T-helper 2 cell treated with Interferon-gamma antibody and Interleukin-4, amounts not matched to agents 5 μg/mL and 100 μg/mL, for 36 hours (primary cell): ENCODE measurements at places on chromosomes 6 and 20.
A peak's percentile ranks its signal among the peaks of the same experiment; 100 is the strongest.

DNA sequence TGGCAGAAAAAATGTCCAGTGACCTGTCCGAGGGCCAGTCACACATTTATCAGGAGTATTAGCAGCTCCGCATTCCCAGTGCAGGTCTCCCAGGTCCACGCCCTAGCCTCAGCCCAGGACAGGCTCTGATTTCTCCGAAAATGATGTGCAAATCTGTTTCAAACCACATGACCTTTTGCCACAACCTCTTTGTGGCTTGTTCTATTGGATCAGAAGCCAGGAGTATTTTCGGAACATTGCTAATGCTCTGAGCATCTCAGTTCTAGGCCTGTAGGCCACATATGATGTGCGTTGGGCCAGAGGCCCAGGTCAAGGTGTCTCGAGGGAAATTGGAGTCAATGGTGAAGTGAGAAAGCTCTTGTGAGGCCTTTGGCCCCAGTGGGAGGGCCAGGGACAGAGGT lies 40.4 kb downstream of the SNX5 start:
- no peak overlapping the region for H3K27ac ChIP-seq
- H3K4me3 ChIP-seq = no peak overlapping the region
- H3K4me1 ChIP-seq = no peaks in the 10 kb centered on the region
- no peaks in the 10 kb centered on the region for H3K36me3 ChIP-seq
- H3K27me3 ChIP-seq = peaks cover 11% of the 10 kb centered on the region

DNA sequence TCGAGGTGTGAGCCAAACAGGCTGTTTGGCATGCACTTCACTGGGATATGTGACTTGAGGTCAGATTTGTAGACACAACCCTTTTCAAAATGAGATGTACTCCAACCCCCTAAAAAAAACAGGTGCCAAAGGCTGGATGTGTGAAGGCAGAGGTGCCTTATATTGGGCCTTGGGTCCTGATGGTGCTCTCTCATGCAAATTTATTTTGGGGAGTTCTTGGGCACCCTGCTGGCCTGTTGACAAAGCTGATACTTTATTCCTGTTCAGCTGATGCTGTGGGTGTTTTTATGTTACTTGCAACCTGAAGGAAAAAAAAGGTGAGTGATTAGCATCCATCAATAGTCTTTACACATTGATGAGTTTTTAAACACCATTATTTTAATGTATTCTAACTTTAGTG lies 121.5 kb downstream of the DNAH8 start:
- H3K4me3 ChIP-seq = no peak overlapping the region
- H3K36me3 ChIP-seq = no peaks in the 10 kb centered on the region
- no peaks in the 10 kb centered on the region for H3K4me1 ChIP-seq
- DNase-seq = no peak

- DNase-seq = no peak
- peaks cover 3% of the 10 kb centered on the region for H3K4me1 ChIP-seq
- H3K27me3 ChIP-seq = no peaks in the 10 kb centered on the region
- H3K36me3 ChIP-seq = peaks cover 49% of the 10 kb centered on the region
- no peak overlapping the region for H3K4me3 ChIP-seq
These were observed 398.8 kb downstream of the ESR1 start for GRCh38 chr6:152206072-152206818.

GRCh38 chr20:25273046-25273445 lies 25.2 kb downstream of the PYGB start:
- H3K27ac ChIP-seq = no peak overlapping the region
- no peaks in the 10 kb centered on the region for H3K27me3 ChIP-seq
- H3K4me1 ChIP-seq = no peaks in the 10 kb centered on the region
- peaks cover 2% of the 10 kb centered on the region for H3K36me3 ChIP-seq
- DNase-seq = no peak
- no peak overlapping the region for H3K4me3 ChIP-seq

DNA sequence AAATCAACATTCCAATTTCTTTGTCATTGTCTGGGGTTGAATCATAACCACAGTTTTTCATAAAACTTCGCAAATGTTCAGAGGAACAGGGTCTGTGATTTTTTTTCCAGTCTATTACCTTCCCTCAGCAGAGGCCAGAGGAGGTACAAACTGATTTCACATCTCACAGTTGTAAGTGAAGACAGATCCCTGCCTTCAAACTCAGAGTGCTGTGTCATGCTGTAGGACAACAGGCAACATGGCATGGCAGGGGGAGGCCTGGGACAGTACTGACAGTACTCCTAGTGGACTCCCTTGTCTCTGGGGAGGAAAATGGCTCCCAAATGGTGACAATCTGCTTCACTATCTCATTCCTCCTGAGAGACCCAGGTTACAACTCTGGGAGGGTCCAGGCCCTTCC lies 308.6 kb downstream of the CDC5L start:
- no peaks in the 10 kb centered on the region for H3K27me3 ChIP-seq
- no peak for DNase-seq
- peaks cover 2% of the 10 kb centered on the region for H3K4me1 ChIP-seq
- no peaks in the 10 kb centered on the region for H3K36me3 ChIP-seq
- H3K4me3 ChIP-seq = no peak overlapping the region
- H3K27ac ChIP-seq = no peak overlapping the region

GRCh38 chr20:8803941-8804340 lies 264.9 kb upstream of the PLCB4 start:
- DNase-seq = no peak
- H3K27ac ChIP-seq = no peak overlapping the region
- H3K36me3 ChIP-seq = no peaks in the 10 kb centered on the region
- no peaks in the 10 kb centered on the region for H3K27me3 ChIP-seq
- H3K4me1 ChIP-seq = peaks cover 3% of the 10 kb centered on the region

DNA sequence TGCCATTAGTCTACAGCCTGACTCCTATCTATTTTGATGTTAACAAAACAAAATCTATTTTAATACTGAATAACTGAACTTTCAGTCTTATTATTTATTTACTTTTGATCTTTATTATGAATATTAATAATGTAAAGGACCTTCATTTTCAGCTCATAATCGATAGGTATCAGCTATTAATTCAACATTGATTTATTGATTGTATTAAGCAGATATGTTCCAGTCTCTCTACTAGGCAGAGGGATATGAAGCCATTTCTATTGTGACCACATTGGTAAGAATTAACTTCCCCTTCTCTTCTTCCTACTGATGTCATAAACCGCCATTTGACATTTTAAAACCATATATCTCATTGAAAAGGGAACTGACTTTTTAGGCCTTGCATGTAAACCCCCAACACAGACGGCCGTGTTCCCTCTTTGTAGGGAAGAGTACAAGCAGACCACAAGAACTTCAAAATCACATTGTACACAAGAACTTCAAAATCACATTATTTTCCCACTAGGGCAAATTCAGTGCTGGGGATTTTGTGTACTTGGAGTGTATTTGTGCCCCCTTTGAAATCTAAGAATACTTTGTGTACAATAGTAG lies 69.5 kb upstream of the FABP7 start:
- H3K27ac ChIP-seq = no peak overlapping the region
- H3K27me3 ChIP-seq = no peaks in the 10 kb centered on the region
- DNase-seq = no peak
- no peak overlapping the region for H3K4me3 ChIP-seq
- no peaks in the 10 kb centered on the region for H3K4me1 ChIP-seq

GRCh38 chr6:22575190-22575589 lies 5.8 kb downstream of the HDGFL1 start:
- H3K36me3 ChIP-seq = no peaks in the 10 kb centered on the region
- H3K27me3 ChIP-seq = no peaks in the 10 kb centered on the region
- no peaks in the 10 kb centered on the region for H3K4me1 ChIP-seq
- no peak for DNase-seq

DNA sequence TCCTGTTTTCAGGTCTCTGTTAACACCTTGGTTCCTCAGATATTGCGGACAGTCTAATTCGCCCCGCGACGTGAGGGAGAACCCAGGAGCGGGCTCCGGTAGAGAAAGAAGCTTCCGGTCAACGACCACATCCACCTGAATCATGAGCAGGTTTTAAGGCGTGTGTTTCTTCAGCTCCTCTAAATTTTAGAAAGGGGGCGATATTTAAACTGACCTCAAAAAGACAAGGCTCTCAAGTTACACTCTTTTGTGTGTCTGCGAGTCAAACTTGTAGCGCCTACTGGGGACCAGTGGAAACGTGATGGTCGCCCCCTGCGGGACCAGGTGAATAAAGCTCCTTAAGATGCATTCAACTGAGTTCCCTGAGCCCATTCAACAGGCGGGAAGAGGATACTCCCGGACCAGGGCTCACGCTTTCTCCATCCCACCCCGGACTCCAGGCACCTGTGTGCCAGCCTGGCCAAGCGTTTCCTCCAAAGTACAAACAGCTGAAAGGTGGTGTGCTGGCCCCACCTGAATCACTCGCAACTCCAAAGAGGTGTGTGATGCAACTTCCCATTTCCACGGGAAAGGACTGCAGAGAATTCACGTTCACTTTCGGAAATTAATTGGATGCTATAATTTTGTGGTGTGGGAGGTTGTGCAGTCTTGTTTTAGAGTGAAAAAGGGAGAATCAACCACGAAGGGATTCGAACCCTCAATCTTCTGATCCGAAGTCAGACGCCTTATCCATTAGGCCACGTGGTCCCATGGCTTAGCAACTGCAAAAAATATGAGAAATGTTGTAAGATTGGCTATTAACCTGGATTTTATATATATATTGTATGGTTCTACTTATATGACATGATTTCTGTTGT lies 17.0 kb downstream of the GPX5 start:
- peak; percentile 41 for DNase-seq
- no peaks in the 10 kb centered on the region for H3K36me3 ChIP-seq
- peak overlapping the region; percentile 82 for H3K4me3 ChIP-seq
- peaks cover 76% of the 10 kb centered on the region for H3K27me3 ChIP-seq

DNA sequence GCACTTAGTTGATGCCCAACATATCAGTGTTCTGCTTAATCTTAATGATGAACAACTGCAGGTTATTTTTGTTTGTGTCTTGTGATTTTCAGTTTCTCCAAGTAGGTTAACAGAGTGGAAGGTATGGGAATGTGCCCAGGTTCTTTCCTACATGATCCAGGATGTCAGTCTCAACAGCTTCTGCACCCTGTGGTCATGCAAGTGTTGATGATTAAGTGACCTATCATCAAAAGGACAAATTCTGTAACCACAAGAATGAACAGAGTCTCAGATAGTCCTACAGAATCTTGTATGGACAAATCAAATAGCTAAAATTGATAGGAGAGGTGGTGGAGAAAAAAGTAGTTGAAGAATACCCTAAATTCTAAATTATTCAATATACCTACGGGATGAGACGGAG lies 26.1 kb downstream of the MAN1A1 start:
- DNase-seq = no peak
- no peaks in the 10 kb centered on the region for H3K27me3 ChIP-seq
- H3K27ac ChIP-seq = no peak overlapping the region
- H3K4me3 ChIP-seq = no peak overlapping the region

GRCh38 chr20:38551056-38551626 lies 29.9 kb upstream of the ADIG start:
- peaks cover 31% of the 10 kb centered on the region for H3K36me3 ChIP-seq
- no peaks in the 10 kb centered on the region for H3K4me1 ChIP-seq
- no peak overlapping the region for H3K4me3 ChIP-seq

DNA sequence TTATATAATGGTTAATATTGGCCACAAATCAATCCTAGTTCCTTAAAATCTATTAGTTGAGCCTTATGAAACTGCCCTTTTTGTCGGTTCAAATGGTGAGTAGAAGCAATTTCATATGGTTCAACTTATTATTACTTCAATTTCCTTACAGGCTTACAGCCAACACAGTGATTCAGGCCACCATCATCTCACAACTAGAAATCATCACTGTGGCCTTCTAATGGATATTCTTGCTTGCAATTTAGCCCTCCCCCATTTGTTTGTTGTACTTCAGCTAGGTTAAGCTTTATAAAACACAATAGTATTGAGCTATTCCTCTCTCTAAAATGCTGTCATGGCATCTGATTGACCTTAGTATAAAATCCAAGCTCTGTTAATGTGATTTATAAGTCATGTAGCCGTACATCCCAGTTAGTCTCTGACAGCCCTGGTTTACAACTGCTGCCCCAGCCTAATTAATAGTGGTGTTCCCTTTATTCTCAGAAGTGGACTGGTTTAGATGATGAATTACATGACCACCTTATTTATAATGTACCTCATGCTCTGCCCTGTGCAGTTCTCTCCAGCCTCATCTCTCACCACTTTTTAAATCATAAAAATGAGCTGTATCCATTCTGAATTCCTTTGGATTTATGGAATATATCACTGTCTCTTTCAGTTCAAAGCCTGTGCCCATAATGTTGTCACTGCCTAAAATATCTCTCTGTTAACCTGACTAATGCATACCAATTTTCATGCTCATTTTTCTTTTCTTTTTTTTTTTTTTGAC lies 36.7 kb downstream of the LAMA2 start:
- no peak overlapping the region for H3K27ac ChIP-seq
- H3K27me3 ChIP-seq = no peaks in the 10 kb centered on the region
- no peak for DNase-seq
- no peaks in the 10 kb centered on the region for H3K4me1 ChIP-seq
- H3K36me3 ChIP-seq = no peaks in the 10 kb centered on the region
- H3K4me3 ChIP-seq = no peak overlapping the region

DNA sequence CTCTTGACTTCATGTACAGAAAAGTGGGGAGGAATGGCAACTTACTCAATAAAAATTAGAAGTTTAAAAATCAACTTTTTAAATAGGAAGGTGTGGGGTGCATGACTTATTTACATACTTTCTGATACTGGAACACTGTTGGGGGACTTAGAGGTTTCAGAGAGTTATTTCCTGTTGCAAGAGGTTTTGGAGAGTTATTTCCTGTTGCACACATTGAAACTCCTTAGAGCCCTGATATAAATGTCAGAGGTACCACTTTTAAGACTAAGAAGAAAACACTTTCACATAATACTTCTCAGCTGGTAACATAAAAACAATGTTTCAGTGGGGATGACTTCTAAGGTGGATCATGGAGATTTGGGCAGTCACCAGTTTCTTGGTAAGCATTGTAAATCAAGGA lies 579.9 kb downstream of the MMUT start:
- no peaks in the 10 kb centered on the region for H3K27me3 ChIP-seq
- no peak for DNase-seq
- no peaks in the 10 kb centered on the region for H3K4me1 ChIP-seq
- H3K36me3 ChIP-seq = no peaks in the 10 kb centered on the region
- H3K4me3 ChIP-seq = no peak overlapping the region

- no peaks in the 10 kb centered on the region for H3K4me1 ChIP-seq
- H3K27ac ChIP-seq = no peak overlapping the region
- no peaks in the 10 kb centered on the region for H3K36me3 ChIP-seq
- no peak for DNase-seq
- peaks cover 10% of the 10 kb centered on the region for H3K27me3 ChIP-seq
- no peak overlapping the region for H3K4me3 ChIP-seq
These were observed 28.8 kb downstream of the GCM1 start for GRCh38 chr6:53119772-53120409.

DNA sequence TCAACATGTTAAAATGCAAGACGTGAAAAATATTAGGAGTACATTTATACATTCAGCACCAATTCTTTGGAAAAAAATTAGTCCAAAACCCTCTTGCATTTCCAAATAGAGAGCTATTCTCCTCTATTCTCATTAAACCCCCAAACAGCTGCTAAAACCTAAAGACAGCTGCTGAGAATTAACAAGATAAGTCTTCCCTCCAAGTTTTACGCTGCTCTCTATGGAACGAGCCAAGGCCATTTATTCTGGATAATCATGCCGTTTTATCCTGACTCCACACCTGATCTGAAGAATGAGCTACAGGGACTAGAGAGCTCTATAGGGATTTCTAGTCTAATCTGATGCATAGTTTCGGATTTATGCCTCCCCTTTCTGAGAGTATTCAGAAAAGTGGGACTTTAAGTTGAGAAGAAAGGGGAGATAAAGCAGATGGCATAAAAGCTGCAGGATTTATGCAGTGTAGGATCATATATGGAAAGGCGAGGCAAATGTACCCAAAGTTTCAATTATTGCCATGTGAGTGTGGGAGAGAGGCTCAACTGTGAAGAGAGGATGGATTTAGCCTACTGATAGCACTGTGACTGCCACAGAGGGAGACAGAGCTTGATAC lies 64.7 kb upstream of the HS3ST5 start:
- H3K36me3 ChIP-seq = no peaks in the 10 kb centered on the region
- no peaks in the 10 kb centered on the region for H3K27me3 ChIP-seq
- H3K4me1 ChIP-seq = no peaks in the 10 kb centered on the region
- no peak for DNase-seq
- no peak overlapping the region for H3K27ac ChIP-seq
